ENCODE measurements at places on chromosomes 11 and 22.

GRCh38 chr11:72613977-72614376 lies 60.2 kb downstream of the PDE2A start:
- DNase-seq = peak; percentile 88

GRCh38 chr11:117669062-117669461 lies 128.0 kb downstream of the DSCAML1 start:
- DNase-seq = no peak

DNA sequence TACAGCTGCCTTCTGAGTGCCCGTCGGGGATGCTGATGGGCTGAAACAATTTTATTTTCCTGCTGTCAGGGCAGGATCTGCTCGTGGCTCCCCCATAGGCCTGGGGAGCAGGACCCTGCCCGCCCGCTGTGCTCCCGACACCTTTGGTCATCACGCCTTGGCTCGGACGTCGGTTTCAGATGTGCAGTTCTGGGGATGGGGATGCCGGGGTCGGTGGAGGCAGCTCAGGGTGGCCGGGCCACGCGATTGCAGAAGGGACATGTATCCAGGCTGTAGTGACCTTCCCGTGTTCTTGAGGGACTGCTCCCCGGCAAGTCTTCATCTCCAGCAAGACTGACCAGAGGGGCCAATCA lies 1150.5 kb downstream of the BRD1 start:
- no peak for DNase-seq

GRCh38 chr11:101264306-101264705 lies 134.7 kb upstream of the PGR start:
- no peak for DNase-seq

DNA sequence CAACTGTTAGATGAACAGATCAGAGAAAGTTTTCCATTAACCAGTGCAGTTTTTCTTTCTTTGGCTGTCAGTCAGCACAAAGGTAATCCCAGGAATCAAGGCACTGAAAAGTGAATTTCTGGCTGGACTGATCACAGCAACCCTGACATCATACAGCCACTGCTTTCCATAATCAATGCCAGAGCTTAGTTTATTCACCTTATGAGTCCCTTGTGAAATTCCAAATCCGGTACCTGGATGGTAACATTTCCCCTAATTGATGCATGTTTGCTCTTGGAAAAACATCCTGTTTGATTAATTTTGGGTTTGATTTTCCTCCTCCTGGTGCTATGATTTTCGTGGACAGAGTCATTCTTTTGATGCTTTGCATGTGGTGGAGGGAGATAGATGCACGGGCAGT lies 319.8 kb downstream of the INSC start:
- DNase-seq = no peak

DNA sequence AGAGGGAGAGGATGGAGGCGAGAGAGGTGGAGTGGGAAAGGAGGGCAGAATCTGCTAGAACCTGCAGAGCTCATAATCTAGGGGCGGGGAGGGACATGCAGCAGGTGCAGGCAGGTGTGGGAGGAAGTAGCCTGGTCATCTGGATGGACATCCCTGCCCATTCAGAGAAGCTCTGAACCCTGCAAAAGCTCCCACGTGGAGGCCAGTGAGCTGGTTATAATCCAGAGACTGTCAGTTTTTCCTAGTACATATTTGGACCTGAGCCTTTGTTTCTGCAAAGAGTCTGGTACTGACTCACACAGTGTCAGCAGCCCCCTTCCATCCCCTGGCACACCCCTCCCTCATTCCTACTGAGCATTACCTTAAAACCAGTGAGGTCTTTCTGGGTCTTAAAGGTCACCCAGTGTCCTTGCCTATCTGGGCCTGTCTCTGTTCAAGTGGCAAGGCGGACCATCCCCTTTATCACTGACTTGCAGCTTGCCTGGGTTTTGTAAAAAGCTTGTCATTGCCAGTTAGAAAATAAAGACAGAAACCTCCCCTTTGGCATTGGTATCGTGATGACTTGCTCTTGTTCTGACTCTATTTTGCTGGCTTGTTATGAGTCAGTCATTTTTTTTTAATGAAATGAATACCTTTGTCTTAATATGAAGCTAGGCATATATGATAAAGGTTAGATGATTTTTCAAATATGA lies 26.1 kb downstream of the PTPRJ start:
- no peak for DNase-seq

- DNase-seq = no peak
Observed at GRCh38 chr11:22430141-22430541, 92.0 kb downstream of the SLC17A6 start.

GRCh38 chr11:117546431-117547194 lies 219.0 kb downstream of the CEP164 start:
- DNase-seq = no peak

DNA sequence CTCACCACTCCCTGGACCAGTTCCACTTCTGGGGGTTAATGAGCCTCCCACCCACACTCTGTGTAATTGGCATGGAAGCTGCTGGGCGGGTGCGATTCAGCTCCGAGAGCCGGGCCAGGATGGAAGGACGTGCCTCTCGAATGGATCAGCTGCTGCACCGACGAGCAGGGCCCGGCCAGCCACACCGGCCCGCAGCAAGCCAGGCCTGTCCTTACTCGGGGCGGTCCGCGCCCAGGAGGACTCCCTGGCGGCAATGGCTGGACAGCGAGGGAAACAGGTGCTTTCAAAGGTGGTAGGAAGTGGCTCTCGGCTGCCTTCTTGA lies 4.3 kb upstream of the SHISAL1 start:
- DNase-seq = no peak

GRCh38 chr11:64264371-64264852 lies 13.1 kb downstream of the PLCB3 start:
- no peak for DNase-seq

- DNase-seq = no peak
Observed at GRCh38 chr11:100887659-100888058, 200.6 kb downstream of the ARHGAP42 start.

- no peak for DNase-seq
Observed at GRCh38 chr22:48207919-48208535, 1445.6 kb downstream of the TBC1D22A start.

- no peak for DNase-seq
Observed at GRCh38 chr11:13114566-13115379, 105.7 kb downstream of the RASSF10 start.

GRCh38 chr11:133560472-133560855 lies 28.2 kb upstream of the OPCML start:
- DNase-seq = no peak

DNA sequence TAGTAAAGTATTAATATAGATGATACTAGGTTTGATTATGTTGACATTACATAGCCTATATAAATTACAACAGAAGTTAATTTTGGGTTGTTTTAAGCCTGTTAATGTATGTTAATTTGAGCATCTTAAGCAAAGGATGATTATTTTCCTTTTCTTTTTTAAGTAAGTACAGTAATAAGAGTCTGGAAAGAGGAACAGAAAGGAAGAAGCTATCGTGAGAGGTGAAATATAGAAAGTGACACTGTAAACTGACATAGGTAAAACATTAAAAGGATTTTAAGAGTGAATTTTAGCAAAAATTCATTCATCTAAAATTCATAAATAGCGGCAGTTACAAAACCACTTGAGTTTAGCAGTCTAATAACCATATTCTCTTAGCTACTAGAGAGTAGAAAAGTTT lies 45.5 kb downstream of the FAR1 start:
- DNase-seq = no peak

DNA sequence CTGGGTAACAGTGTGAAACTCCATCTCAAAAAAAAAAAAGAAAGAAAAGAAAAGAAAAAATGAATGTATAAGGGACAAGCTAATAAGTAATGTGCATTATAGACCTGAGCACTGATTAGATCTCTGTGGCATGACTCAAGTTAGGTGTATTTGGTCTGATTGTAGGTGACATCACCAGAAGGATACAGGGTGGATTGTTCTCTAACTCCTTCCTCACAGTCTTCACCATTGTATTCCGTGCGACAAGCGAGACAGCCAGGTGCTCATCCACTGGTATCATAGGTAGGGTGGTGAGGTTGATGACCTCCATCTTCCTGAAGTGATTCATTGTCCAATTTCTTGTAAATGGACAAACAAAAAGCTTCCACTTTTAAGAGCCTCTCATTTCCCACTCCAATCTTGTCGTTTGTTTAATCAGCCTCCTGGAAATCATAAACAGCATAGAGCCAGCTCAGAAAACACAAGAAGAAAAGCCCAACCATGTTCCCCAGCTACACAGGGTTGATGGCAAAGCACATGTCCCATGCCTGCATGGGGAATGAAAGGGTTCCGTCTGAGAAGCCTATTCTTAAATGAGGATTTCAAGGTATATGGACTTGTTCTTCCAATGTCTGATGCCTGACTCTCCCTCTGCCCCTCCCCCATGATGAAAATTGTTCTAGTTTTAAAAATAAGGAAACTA lies 6.2 kb downstream of the FAM227A start:
- no peak for DNase-seq

DNA sequence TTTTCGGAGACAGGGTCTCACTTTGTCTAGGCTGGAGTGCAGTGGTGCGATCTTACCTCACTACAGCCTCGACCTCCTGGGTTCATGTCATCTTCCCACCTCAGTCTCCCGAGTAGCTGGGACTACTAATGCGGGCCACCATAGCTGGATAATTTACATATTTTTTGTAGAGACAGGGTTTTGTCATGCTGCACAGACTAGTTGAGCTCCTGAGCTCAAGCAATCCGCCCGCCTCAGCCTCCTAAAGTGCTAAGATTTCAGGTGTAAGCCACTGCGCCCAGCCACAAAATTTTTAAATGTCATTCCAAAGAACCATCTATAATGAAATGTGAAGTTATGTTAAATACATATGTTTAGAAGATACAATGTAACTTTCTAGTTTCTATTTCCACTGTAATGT lies 4747.7 kb upstream of the OR11H1 start:
- DNase-seq = no peak

DNA sequence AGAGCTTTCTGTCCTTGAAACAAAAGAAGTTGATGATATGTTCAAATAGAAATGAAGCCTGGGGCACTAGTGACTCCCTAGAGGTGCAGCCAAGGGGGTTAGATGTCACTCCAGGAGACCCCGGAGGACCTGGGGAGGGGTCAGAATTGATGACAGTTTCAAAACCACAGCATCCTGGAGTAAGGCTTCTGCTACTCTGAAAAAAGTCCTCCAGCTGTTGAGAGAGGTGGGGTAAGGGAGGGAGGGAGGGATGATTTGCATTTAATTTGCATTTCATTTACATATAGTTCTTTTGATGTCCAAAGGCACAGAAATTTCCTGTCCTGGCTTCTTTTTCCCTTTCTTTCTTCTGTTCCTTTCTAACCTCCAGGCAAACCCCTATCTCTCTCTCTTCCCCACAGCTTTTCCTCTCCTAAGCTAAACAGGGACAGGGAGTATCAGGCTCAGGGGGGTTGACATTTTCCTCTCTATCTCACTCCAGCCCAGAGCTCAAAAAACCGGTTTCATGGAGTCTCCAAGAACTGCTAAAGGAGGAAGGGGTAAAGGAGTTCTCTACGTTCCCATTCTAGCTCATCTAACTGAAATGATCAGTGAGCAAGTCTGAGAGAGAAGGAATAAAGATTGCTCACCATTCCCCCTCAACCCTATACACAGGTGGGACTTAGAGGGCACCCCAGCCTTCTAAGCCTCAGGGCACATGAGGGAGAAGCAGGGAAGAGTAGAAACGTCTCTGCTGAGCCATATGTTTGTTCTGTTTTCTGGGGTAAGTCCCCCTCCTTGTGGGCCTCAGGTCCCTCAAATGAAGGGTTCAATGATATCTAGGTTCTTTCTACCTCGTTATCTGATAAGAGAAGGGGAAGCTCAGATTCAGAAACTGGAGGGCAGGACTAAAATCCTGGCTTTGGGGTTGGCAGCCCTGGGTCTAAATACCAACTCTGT lies 3.5 kb upstream of the POU2F3 start:
- no peak for DNase-seq

DNA sequence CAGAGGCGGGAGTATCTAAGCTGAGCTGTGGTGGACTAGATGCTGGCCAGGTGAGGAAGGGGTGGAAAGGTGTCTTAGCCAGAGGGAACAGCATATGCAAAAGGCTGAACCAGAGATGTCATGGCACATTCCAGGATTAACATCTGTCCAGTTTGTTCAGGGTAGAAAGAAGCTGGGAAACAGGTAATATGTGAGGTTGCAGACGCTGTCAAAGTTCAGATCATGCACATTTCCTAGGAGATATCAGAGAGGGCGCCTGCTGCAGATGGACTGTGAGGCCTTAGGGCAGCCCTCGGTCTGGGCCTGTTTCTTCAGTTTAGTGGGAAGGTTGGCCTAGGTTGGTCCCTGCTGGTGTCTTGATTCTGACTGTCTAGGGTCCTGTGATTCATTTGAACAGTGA lies 97.7 kb upstream of the CRYBB3 start:
- no peak for DNase-seq

GRCh38 chr11:770642-771616 lies 6.4 kb downstream of the GATD1 start:
- DNase-seq = no peak

DNA sequence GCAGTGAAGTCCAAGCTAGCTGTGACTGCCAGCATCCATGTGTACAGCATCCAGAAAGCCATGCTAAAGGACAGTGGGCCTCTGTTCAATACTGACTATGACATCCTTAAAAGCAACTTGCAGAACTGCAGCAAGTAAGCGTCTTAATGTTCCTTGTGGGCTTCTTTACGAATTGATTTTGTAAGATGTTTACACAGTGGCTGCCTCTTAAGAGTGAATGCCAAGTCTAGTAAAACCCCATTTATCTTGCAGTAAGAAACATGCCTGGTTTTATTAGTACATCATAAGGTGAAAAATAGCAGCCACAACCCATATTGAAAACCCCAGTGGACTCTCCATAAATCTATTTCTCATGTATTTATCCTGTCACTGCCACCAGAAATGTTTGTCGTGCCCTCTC lies 20.5 kb downstream of the POLD3 start:
- no peak for DNase-seq

- no peak for DNase-seq
Observed at GRCh38 chr11:116114198-116114651, 610.0 kb upstream of the CADM1 start.

DNA sequence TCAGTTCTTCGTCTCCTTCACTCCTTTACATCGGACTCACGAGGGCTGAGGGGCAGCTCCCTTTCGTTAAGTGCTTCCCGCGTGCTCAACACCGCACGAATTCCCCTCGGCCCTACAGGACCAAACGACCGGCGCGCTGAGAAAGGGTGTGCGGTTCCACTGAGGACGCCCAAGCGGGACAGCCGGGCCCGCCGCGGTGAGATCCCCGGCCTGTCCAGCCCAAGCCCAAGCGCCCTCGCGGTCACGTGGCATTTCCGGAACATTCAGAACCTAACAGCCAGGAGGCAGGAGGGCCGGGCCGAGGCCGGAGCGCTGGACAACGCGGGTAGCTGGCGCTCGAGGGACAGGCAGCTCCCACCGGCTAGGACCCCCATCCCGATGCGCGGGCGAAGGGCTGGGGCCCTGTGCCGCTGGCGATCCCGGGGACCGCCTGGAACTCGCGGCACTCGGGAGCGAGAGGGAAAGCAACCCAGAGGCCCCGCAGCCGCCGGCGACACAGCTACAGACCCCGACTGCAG lies 737 bp upstream of the STIP1 start:
- no peak for DNase-seq

DNA sequence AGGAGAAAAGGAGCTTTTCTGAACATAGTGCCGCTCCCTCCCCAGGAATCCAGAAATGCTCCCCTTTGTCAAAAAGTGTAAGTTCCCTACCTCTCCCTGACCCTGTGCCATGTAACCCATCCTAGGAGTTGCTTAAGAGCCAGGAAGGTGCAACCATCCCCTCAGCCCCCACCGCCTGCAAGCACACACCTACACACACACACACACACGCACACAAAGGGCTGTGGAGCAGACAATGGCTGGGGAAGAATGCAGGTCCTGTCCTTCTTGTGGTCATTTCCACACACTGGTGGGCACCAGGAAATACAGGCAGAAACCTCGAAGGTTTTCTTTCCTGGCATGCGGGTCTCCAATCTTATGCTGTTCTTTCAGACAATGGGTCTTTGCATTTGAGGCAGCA lies 1.2 kb downstream of the P2RX3 start:
- no peak for DNase-seq

- no peak for DNase-seq
Observed at GRCh38 chr22:24953384-24954113, 1.0 kb downstream of the KIAA1671 start.
